ENCODE measurements at places on chromosomes 13 and 19.

GRCh38 chr13:110811771-110812120, 98.2 kb downstream of the ING1 start:
- DNase-seq: no peak

GRCh38 chr13:26310470-26310869, 56.5 kb downstream of the CDK8 start:
- DNase-seq: no peak

GRCh38 chr19:7883796-7884570, 4.3 kb upstream of the LRRC8E start:
- DNase-seq: peak; percentile 25

- no peak for DNase-seq
Observed at GRCh38 chr19:35081201-35081600, 34.4 kb upstream of the FXYD3 start.

GRCh38 chr19:20070691-20071090, 7.1 kb upstream of the ZNF90 start:
- no peak for DNase-seq

DNA sequence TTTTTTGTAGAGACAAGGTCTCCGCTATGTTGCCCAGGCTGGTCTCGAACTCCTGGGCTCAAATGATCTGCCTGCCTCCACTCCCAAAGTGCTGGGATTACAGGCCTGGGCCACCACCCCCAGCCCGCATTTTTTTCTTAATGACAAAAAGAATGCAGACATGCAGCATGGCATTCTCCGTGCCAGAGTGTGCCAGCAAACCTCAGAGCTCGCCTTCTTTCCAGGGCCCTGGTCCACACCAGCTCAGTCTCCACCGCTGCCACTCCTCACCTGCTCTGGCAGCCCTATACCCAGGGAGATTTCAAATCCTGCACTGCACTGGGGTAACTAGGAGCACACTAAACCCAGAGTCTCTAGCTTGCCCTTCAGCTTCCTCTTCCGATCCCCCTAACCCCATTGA, 41.7 kb downstream of the ZIC5 start:
- DNase-seq: no peak

DNA sequence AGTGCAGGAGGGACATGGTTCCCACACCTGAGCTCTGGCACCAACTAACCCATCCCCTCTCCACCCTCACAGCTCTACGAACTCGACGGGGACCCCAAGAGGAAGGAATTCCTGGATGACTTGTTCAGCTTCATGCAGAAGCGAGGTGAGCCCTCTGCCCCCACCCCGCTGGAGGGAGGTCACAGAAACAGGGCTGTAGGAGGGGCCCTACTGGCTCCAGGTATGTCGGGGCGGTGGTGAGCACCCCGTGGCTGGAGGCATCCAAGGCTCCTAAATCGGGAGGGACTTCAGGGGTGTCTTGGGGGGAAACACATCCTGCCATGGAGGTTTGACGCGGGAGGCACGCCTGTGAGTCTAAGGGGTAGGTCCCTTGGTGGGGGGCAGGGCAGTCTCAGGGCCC, 24.1 kb upstream of the WDR18 start:
- no peak for DNase-seq

GRCh38 chr13:40429706-40430545, 236.5 kb downstream of the FOXO1 start:
- no peak for DNase-seq

GRCh38 chr13:100154842-100155416, 66.0 kb downstream of the PCCA start:
- peak; percentile 84 for DNase-seq

All from NCI-H69 (cell line).